ENCODE measurements at places on chromosomes 16 and 17.

GRCh38 chr17:55959756-55960155 is 193.5 kb upstream of the ANKFN1 start:
- no peak for DNase-seq

GRCh38 chr17:39531252-39531651 is 70.0 kb downstream of the CDK12 start:
- DNase-seq: no peak

- DNase-seq: no peak
Measured at GRCh38 chr16:69171325-69172084, 15.5 kb upstream of the SNTB2 start.

GRCh38 chr16:56860226-56861020 is 4.6 kb upstream of the SLC12A3 start:
- DNase-seq: peak; percentile 26

DNA sequence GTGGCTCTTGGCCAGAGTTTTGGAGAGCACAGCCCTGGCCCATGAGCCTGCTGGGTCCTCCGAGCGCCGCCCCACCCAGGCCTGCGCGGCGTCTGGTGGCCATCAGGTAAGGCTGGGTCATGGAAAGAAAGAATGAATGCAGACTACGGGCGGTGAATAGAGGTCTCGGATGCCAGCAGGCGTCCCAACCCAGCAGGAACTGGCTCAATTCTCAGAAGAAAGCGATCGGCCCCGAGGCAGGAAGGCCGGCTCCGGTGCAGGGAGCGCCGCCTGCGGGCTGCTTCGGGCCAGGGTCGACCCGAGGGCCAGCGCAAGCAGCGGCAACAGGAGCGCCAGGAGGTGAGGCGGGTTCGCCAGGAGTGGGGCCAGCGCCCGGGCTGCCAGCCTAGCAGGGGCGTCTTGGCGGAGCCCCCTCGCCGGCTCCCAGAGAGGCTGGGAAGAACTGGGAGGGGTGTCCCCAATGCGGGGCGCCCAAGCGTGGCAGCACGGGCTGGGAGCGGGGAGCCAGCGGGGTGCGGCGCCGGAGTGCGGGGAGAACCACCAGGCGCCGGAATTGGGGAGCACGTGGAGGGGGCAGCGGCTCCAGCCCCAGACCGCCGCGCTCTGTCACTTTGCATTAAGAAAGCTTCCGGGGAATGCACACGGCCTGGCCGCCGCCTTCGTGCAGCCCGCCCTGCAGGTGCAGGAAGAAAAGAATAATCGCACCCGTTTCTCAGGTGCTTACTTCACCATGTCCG is 7.1 kb upstream of the TMC5 start:
- no peak for DNase-seq

DNA sequence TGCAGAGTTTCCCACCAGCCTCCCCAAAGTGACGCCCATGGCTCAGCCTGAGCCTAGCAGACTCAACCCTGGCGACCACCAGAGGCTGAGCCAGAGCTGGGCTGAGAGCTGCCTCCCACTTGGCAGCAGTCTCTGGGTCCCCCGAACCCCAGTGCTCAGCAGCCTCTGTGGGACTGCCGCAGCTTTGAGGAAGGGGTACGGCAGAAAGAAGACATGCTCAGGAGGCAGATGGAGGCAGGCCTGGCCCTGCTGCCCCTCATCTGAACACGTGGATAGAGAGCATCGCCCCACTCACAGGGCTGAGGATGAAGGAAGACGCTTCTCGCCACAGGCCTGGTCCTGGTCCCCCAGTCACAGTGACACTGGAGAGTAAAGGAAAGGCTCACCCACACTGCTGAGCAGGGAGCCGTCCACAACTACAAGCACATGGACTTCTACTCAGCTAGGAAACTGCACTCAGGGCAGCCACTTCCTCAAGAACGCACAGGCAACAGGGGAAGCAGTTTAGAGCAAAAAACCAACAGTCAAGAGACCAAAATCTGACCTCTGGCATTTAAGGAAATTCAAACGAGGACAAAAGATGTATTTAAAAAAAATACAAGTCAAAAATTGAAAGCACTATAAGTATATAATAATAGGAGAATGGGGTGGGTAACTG is 45.2 kb upstream of the GSG1L start:
- DNase-seq: no peak

DNA sequence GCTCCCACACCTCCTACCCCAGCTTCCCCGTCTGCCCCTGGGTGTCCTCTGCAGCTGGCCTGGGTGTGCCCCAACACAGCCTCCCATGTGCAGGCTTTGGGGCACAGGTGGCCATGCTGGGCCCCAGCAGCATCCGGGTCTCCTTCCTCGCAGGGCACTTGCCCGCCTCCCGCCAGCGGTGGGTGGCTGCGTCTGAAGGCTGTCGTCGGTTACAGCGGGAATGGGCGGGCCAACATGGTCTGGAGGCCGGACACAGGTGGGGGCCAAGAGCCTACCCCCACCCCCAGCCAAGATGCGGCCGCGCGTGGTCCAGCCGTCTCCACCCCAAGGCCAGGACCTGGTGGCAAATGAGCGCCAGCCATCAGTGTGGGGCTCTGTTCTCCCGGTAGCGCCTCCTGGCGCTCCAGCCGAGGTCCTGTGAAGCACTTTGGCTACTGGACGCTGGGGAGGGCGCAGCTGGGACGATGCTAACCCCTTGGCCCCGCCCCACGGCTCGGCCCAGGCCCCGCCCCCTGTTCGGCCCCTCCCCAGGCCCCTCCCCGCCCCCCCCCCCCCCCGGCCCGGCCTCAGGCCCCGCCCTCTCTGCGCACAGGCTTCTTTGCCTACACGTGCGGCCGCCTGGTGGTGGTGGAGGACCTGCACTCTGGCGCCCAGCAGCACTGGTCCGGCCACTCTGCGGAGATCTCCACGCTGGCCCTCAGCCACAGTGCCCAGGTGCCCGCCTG is 7.3 kb upstream of the RHOT2 start:
- DNase-seq: peak; percentile 55

- DNase-seq: no peak
Measured at GRCh38 chr17:69870091-69870530, 204.9 kb upstream of the KCNJ16 start.

GRCh38 chr17:5715478-5715877 is 131.2 kb upstream of the NLRP1 start:
- no peak for DNase-seq

GRCh38 chr16:85190572-85190971 is 78.3 kb upstream of the CIBAR2 start:
- no peak for DNase-seq

GRCh38 chr17:45098869-45099616 is 33.3 kb downstream of the PLCD3 start:
- DNase-seq: peak; percentile 33

DNA sequence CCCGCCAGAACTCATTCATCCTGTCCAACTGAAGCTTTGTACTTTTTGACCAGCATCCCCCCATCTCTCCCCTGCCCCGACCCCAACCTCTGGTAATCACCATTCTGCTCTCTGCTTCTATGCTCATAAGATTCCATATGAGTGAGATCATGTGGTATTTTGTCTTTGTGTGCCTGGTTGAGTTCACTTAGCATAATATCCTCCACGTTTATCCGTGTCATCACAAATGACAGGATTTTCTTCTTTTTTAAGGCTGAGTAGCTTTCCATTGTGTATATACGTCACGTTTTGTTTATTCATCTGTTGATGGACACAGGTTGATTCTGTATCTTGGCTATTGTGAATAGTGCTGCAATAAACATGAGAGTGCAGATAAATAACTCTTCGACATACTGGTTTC is 278.9 kb downstream of the SNX29 start:
- no peak for DNase-seq

DNA sequence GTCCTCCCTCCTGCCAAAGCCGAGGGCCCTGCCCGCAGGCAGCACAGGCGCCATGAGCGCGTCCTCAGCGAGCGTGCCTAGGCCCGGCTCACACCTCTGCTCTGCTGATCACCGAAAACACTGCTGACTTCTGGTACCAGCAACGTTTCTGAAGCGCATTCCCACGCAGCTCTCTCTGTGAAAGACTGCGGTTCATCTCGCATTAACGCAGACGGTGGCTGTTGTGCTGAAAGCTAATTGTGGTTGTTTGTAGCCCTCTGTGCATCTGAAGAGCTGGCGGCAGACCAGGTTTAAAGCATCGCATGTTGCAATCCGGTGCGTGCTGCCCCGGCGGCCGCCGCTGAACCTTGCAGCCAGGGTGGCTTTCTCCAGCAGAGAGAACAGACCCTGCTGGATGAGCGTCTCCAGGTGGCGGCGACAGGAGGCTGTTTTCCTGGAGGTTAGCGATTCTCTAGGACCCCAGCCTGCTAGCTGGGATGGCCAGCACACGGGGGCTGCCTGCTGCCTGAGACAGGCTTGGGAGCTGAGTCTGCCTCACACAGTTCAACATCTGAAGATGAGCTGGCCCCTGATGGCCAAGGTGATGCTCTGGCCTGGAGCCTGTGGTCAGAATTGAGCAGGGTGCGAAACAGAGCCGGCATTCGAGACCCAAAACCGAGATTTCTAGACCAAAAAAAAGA is 49.8 kb upstream of the CHMP6 start:
- no peak for DNase-seq

DNA sequence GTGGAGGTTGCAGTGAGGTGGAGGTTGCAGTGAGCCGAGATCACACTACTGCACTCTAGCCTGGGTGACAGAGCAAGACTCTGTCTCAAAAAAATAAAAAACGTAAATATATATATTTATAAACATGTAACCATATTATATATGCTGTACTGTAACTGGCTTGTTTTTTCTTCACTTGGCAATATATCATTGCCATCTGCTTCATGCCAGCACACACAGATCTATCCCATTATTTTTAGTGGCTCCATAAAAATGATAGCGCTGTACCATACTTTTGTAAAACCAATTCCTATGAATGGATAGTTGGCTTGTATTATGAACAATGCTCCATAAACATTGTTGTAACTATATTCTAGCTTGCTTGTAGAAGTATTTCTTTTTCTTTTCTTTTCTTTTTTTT is 49.5 kb downstream of the GPRC5B start:
- no peak for DNase-seq

DNA sequence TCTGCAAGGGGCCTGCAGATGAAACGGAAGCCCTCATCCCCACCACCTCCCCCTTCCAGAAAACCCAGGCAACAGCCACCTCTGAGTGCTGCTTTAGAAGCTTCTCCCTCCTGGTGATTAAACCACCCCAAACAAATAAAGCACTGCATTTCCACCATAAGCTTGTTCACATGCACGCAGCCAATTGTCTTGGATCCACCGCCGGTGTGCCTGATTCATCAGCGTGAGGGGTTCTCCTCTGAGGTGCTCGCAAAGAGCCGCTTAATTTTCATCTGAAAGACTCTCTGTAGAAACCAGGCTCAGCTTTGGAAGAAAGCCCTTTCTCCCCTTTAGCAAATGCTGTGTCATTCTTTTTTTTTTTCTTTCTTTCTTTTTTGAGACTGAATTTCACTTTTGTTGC is 155.2 kb upstream of the EEF2KMT start:
- DNase-seq: no peak

GRCh38 chr17:74288785-74289184 is 14.8 kb downstream of the DNAI2 start:
- DNase-seq: no peak

- DNase-seq: no peak
Measured at GRCh38 chr17:56744721-56745120, 89.0 kb downstream of the C17orf67 start.

DNA sequence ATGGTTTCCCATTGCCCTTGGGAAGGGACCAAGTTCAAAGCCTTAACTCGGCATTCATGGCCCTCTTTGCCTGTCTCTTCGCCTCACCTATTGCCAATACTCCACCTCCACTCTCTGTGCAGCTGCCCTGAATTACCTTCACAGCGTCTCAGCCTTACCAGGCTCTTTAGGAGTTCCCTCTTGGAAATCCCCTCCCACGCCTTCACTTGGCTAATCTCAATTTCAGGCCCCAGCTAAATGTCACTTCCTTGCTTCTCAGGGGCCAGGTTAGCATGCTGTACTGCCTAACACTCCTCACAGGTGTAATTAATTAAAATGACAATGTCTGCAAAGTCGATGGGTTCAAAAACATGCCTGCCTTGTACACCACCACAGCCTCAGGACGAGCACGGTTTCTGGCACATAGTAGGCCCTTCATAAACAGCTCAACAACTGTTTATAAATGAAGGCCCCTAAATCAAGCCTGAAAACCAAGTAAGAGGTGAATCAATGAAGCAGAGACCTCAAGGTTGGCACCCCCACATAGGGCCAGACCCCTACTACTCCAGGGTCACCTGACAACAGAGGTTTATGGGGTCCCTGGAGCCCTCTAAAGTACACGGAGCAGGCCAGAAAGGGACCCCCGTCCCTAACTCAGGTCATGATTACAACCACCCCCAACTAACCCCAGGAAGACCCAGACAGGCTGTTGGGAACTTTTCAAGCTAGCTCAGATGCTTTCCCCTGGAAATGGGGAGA is 11.2 kb upstream of the EEF2K start:
- no peak for DNase-seq

DNA sequence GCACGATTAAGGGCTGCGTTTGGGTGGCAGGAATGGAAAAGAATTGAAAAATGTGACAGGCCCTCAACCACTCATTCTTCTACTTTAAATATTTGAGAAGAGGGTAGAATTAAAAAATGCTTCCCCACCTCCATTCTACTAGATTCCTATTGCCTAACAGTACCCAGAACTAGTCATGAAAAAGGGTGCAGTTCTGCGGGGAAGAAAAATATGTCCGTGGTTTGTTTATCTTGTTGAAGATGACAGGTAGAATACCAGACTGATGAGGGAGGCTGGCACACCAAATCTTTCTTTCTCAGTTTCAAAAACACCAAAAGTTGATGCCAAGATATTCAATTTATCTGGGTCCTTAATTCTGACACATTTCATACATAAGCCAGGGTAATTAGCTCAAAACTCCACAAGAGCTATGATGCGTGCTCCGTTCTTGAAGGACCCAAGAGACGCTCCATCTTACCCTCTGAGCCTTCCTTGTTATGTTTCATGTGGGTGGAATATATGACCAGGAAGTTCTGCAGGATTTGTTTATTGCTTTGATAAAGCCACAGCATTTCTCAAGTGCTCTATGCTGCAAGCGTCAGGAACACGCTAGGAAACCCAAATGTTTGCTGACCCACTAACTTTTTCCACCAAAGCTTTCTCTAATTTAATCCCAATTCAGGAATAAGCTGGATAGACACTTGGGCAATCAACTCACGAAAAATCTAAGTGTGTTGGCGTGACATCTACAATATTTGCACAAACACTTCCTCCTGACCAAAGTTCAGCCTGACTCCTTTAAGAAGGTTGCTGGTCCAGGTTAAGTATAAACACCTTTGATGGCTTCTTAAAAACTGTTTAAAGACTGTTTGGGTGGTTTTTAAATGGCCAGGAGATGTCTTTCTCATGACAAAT is 20.6 kb upstream of the GAN start:
- DNase-seq: no peak

DNA sequence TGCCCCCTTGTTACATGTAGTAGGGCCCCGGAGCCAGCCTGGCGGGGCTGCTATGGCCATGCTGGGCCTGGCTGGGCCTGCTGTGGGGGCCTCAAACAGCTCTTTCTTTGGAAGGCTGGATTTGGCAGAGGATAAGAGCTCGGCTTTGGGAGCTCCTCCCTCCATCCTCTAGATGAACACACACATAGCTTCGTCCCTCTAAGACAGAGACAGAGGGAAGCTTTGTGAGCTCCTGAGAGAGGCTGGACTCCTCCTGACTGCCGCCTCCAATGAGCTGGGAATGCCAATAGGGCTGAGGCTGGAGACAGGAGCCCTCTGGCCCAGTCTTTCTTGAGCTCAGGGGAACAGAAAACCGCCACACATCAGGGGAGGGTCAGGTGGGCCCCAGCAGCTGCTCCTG is 37.3 kb upstream of the CDC42EP4 start:
- no peak for DNase-seq

GRCh38 chr17:50194934-50195865 is 6.2 kb downstream of the COL1A1 start:
- no peak for DNase-seq

GRCh38 chr17:11642655-11643054 is 44.4 kb downstream of the DNAH9 start:
- DNase-seq: no peak
